ENCODE measurements at places on chromosomes 1 and 21.

GRCh38 chr1:212650228-212650627, 41.7 kb downstream of the ATF3 start:
- DNase-seq, result no peak

- DNase-seq, result no peak
These were observed 24.1 kb downstream of the MEGF6 start for GRCh38 chr1:3586986-3587759.

GRCh38 chr21:45982092-45982757, 655 bp downstream of the COL6A1 start:
- no peak for DNase-seq

GRCh38 chr1:212458817-212459216, 26.1 kb downstream of the NENF start:
- peak; percentile 15 for DNase-seq

DNA sequence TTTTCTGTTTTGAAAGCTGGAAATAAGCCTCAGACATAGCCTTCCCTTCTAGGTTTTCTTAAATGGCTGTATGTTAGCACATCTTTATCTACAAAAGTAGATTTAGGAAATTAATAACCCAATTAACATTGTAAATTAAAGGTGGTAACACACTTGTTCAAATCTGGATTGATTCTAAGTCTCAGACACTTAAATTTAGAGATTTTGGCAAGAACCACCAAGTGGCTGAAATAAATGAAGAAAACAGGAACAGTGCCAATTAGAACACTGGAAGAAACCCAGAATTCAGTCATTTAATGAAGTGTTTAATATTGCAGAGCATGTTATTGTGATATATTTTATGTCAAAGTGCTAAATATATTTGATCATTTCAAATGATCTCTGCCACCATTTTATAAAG, 628.2 kb downstream of the USP25 start:
- DNase-seq, result no peak
